Endothelial cell of umbilical vein (primary cell): ENCODE measurements at places on chromosomes 2 and 18.

GRCh38 chr2:229088517-229088913 lies 182.6 kb downstream of the PID1 start:
- H3K4me1 ChIP-seq, result no peaks in the 10 kb centered on the region
- no peak overlapping the region for H3K27ac ChIP-seq
- no peak overlapping the region for H3K4me3 ChIP-seq
- H3K27me3 ChIP-seq, result no peaks in the 10 kb centered on the region
- no peak for DNase-seq

GRCh38 chr2:157427003-157427921 lies 16.6 kb downstream of the CYTIP start:
- no peak for DNase-seq
- H3K27ac ChIP-seq, result no peak overlapping the region
- peaks cover 3% of the 10 kb centered on the region for H3K27me3 ChIP-seq
- no peaks in the 10 kb centered on the region for H3K4me1 ChIP-seq

DNA sequence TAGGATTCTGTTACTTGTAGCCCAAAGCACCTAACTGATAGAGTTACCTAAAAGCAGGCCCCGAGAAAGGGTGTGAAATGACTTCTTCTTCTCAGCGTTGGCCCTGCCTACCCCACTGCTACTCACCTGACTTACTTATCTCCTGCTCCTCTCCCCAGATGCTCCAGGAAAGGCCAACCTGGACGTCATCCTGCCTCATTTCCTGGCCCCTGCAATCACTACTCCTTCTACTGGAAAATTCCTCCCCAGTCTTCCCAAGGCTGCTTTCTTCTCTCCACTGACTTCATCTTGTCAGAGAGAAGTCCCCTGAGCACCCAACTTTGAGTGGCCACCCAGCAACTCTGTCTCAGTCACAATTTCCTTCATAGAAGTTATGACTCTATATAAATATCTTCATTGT lies 63.4 kb upstream of the KLF7 start:
- H3K27me3 ChIP-seq, result no peaks in the 10 kb centered on the region
- H3K4me1 ChIP-seq, result peaks cover 30% of the 10 kb centered on the region
- no peaks in the 10 kb centered on the region for H3K36me3 ChIP-seq
- no peak overlapping the region for H3K4me3 ChIP-seq
- no peak overlapping the region for H3K27ac ChIP-seq

GRCh38 chr2:171180229-171180930 lies 19.7 kb upstream of the TLK1 start:
- no peaks in the 10 kb centered on the region for H3K27me3 ChIP-seq
- H3K4me1 ChIP-seq, result no peaks in the 10 kb centered on the region
- no peak overlapping the region for H3K27ac ChIP-seq
- DNase-seq, result no peak
- no peak overlapping the region for H3K4me3 ChIP-seq

DNA sequence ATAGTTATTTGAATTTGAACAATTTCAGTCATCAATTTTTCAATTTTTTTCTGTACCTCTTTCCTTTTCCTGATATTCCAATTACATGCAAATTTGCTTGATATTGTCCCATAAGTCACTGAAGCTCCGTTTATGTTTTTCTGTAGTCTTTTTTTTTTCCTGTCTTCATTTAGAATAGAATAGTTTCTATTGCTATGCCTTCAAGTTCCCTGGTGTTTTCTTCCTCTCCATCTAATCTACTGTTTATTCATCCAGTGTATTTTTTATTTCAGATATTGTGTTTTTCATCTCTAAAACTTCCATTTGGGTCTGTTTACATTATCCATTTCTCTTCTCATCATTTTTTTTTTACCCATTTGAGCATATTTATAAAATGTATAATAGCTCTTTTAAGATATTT lies 8.0 kb upstream of the EIF2AK2 start:
- no peaks in the 10 kb centered on the region for H3K27me3 ChIP-seq
- no peaks in the 10 kb centered on the region for H3K36me3 ChIP-seq
- H3K4me1 ChIP-seq, result no peaks in the 10 kb centered on the region
- no peak overlapping the region for H3K4me3 ChIP-seq
- DNase-seq, result no peak

GRCh38 chr2:227029426-227030105 lies 134.4 kb downstream of the COL4A4 start:
- H3K27me3 ChIP-seq, result no peaks in the 10 kb centered on the region
- H3K4me1 ChIP-seq, result no peaks in the 10 kb centered on the region
- H3K36me3 ChIP-seq, result no peaks in the 10 kb centered on the region
- no peak for DNase-seq
- no peak overlapping the region for H3K27ac ChIP-seq
- no peak overlapping the region for H3K4me3 ChIP-seq

GRCh38 chr2:218398437-218399390 lies 954 bp upstream of the CTDSP1 start:
- H3K27ac ChIP-seq, result peak overlapping the region; percentile 68
- peak; percentile 54 for DNase-seq
- peak overlapping the region; percentile 25 for H3K4me3 ChIP-seq

GRCh38 chr2:190802129-190802528 lies 78.5 kb upstream of the GLS start:
- H3K27ac ChIP-seq, result no peak overlapping the region
- no peaks in the 10 kb centered on the region for H3K27me3 ChIP-seq
- no peak overlapping the region for H3K4me3 ChIP-seq
- DNase-seq, result no peak

- no peaks in the 10 kb centered on the region for H3K36me3 ChIP-seq
- H3K4me3 ChIP-seq, result no peak overlapping the region
- no peak for DNase-seq
Measured at GRCh38 chr2:28378679-28379584, 13.7 kb upstream of the FOSL2 start.

- no peaks in the 10 kb centered on the region for H3K27me3 ChIP-seq
- no peaks in the 10 kb centered on the region for H3K4me1 ChIP-seq
- H3K36me3 ChIP-seq, result no peaks in the 10 kb centered on the region
Measured at GRCh38 chr18:55529581-55529980, 58.4 kb downstream of the TCF4 start.

DNA sequence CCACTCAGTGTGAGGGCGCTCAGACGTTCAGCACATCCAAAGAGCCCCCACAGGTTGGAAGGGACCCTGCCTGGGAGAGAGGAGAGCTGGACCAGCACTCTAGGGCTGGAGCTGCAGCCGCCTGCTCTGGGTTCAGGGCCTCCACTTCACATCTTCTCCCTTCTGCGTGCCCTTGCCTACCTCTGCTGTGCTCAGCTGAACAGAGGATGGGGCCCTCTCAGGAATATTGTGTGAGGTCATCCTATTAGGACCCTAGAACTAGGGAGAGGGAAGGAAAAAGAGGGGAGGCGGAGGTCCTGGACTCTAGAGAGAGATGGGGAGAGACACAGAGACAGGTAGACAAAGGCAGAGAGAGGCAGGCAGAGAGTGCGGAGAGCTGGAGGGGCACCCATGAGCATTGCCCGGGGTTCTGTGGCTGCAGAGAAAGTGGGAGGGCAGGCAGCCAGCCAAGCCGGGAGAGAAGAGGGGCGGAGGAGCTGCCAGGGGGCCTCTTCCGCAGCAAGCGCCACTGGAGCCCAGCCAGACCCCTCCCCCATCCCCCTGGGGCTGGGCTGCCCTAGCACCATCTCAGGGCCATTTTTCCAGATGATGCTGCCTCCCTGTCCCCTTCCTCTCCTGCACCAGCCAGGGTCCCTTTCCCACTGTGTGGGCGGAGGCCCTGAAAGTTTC lies 8.3 kb upstream of the TNS1 start:
- peaks cover 22% of the 10 kb centered on the region for H3K4me1 ChIP-seq
- H3K4me3 ChIP-seq, result no peak overlapping the region
- peaks cover 6% of the 10 kb centered on the region for H3K27me3 ChIP-seq
- no peaks in the 10 kb centered on the region for H3K36me3 ChIP-seq

GRCh38 chr2:149799013-149799705 lies 211.6 kb upstream of the MMADHC start:
- H3K27ac ChIP-seq, result no peak overlapping the region
- H3K36me3 ChIP-seq, result no peaks in the 10 kb centered on the region
- peaks cover 6% of the 10 kb centered on the region for H3K4me1 ChIP-seq
- H3K27me3 ChIP-seq, result no peaks in the 10 kb centered on the region
- no peak overlapping the region for H3K4me3 ChIP-seq
- DNase-seq, result peak; percentile 52

GRCh38 chr2:80515964-80516363 lies 211.4 kb upstream of the LRRTM1 start:
- H3K4me3 ChIP-seq, result no peak overlapping the region
- H3K36me3 ChIP-seq, result no peaks in the 10 kb centered on the region
- no peak for DNase-seq

DNA sequence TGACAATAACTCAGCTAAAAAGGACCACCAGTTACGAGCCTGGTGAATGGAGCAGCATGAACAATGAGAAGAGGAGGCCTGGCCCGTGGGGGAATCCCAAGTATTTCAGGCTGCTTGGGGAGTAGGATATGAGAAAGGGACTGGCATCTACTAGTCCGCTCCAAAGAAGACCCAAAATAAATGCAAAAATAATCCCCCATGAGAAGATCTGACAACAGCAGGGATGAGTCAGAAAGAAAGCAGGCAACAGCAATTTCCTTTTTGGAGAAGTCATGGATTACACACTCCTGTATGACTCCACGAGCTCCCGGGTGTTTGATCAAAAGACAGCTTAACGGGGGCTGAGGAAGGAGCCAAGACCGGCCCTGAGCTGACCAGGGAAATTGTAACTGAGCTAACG lies 111.4 kb downstream of the SOX11 start:
- H3K27ac ChIP-seq, result no peak overlapping the region
- no peak for DNase-seq
- H3K4me1 ChIP-seq, result no peaks in the 10 kb centered on the region
- H3K4me3 ChIP-seq, result no peak overlapping the region
- no peaks in the 10 kb centered on the region for H3K36me3 ChIP-seq
- H3K27me3 ChIP-seq, result no peaks in the 10 kb centered on the region

DNA sequence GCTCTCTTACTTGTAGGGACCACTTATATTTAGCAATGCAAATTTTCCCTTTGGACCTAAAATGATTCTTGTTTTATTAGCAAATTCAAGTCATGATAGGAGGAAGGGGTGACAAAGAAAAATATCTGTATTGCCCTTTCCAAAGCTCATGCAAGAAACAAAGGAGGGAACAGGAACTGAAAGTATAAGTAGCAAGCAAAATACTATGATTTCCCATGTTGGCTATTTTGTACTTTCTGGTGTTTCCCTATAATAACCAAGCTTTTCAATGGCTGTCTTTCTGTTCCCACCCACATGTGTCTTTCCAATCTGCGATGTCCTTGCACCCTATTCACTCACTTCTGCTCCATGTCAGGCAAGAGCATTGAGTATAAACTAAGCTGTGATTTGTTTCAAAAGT lies 279.7 kb downstream of the RNF144A start:
- no peaks in the 10 kb centered on the region for H3K4me1 ChIP-seq
- no peak for DNase-seq
- no peaks in the 10 kb centered on the region for H3K36me3 ChIP-seq
- H3K27ac ChIP-seq, result no peak overlapping the region

DNA sequence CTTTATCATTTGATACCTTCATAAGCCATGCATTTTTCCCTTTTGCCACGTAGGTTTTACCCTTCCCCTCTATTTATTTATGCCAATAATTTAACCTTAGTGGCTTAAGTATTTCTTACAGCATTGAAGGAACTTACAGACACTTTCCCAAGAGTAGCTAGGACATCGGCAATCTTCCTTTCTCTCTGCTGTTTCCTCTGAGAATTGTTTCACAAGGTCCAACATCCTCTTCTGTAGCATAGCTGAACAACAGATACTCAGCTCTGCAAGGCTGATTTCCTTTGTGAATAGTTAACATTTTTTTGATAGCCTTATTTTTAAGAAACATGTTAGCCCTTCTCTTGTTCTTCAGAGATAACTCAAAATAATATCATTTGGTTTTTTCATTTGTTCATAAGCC lies 1.1 kb upstream of the GCA start:
- H3K4me3 ChIP-seq, result no peak overlapping the region
- peaks cover 6% of the 10 kb centered on the region for H3K27me3 ChIP-seq
- no peak for DNase-seq
- H3K36me3 ChIP-seq, result no peaks in the 10 kb centered on the region
- H3K4me1 ChIP-seq, result peaks cover 4% of the 10 kb centered on the region

- H3K27me3 ChIP-seq, result peaks cover 5% of the 10 kb centered on the region
- no peak for DNase-seq
- no peaks in the 10 kb centered on the region for H3K4me1 ChIP-seq
- no peak overlapping the region for H3K4me3 ChIP-seq
Measured at GRCh38 chr2:16515696-16516095, 149.9 kb downstream of the CYRIA start.

GRCh38 chr2:43950383-43951008 lies 45.3 kb downstream of the LRPPRC start:
- no peak overlapping the region for H3K4me3 ChIP-seq
- DNase-seq, result peak; percentile 59
- H3K27me3 ChIP-seq, result no peaks in the 10 kb centered on the region
- no peaks in the 10 kb centered on the region for H3K4me1 ChIP-seq

DNA sequence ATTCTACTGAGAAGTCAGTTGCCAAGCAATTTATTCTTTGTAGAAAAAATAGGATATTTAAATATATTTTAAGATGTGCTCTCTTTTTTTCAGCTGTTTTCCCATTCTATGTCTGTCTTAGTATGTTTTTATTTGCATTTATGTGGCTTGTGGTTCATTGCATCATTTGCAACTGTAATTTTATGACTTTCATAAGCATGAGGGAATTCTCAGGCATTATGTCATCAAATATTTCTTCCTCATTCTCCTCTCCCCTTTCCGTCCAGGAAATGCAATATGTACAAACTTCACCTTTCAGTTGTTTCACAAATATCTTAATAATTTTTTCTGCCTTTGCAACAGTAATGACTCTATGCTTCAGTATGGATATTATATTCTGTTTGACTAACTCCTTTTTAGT lies 560.2 kb upstream of the LRATD1 start:
- no peaks in the 10 kb centered on the region for H3K36me3 ChIP-seq
- no peaks in the 10 kb centered on the region for H3K4me1 ChIP-seq
- H3K27ac ChIP-seq, result no peak overlapping the region
- no peaks in the 10 kb centered on the region for H3K27me3 ChIP-seq
- no peak overlapping the region for H3K4me3 ChIP-seq

DNA sequence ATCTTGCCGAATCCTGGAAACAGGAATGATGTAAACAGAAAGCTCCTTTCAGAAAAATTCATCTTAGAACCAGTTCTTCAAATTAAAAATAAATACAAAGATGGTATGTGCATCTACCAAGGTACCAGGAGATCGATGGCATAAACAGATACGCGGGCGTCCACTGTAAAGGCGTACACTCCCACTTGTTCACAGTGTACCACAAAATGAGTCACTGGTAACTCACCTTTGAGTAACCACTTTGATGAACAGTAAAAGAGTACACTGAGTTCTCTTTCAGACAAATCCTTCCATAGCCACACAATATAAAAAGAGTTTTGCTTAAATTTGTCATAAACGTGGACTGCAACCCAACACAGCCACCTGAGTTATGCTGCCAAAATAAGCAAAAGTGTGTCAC lies 128.3 kb downstream of the DNER start:
- no peaks in the 10 kb centered on the region for H3K4me1 ChIP-seq
- no peak for DNase-seq

- DNase-seq, result no peak
- H3K27me3 ChIP-seq, result no peaks in the 10 kb centered on the region
- H3K36me3 ChIP-seq, result no peaks in the 10 kb centered on the region
- no peak overlapping the region for H3K27ac ChIP-seq
Measured at GRCh38 chr2:30545875-30546274, 98.8 kb downstream of the LCLAT1 start.

GRCh38 chr2:127700527-127701192 lies 637 bp upstream of the SFT2D3 start:
- H3K27me3 ChIP-seq, result no peaks in the 10 kb centered on the region
- no peaks in the 10 kb centered on the region for H3K36me3 ChIP-seq
- peak overlapping the region; percentile 79 for H3K4me3 ChIP-seq
- H3K4me1 ChIP-seq, result peaks cover 19% of the 10 kb centered on the region
- DNase-seq, result no peak
- H3K27ac ChIP-seq, result peak overlapping the region; percentile 85

- no peak overlapping the region for H3K4me3 ChIP-seq
- H3K27ac ChIP-seq, result no peak overlapping the region
- H3K36me3 ChIP-seq, result no peaks in the 10 kb centered on the region
- H3K4me1 ChIP-seq, result no peaks in the 10 kb centered on the region
- H3K27me3 ChIP-seq, result no peaks in the 10 kb centered on the region
Measured at GRCh38 chr2:214244847-214245246, 166.0 kb upstream of the VWC2L start.
